ENCODE measurements at places on chromosomes 16 and 17. TPM values are rescaled to one million over a fixed set of nuclear protein-coding genes. Genes with fewer than 3 reads are reported as not detected.
A peak's percentile ranks its signal among the peaks of the same experiment; 100 is the strongest.

FOXN1 gene
- 0.11 TPM for total RNA-seq

MYH2 gene
- total RNA-seq, result 1.7 TPM

UBN1 gene
- total RNA-seq, result 14.1 TPM

FAM171A2 gene
- 5.7 TPM for total RNA-seq

GAST gene
- total RNA-seq, result not detected

C16orf86 gene
- 1.2 TPM for total RNA-seq

NOS2 gene
- total RNA-seq, result 0.26 TPM

OSGIN1 gene
- total RNA-seq, result 0.21 TPM

CACNG3 gene
- total RNA-seq, result not detected

BTBD17 gene
- total RNA-seq, result not detected

- no peak for DNase-seq
Measured at GRCh38 chr17:78366109-78366848, 6.4 kb upstream of the SOCS3 start.

GRCh38 chr17:69539781-69540319 is 125.4 kb downstream of the MAP2K6 start:
- no peak for DNase-seq

DNA sequence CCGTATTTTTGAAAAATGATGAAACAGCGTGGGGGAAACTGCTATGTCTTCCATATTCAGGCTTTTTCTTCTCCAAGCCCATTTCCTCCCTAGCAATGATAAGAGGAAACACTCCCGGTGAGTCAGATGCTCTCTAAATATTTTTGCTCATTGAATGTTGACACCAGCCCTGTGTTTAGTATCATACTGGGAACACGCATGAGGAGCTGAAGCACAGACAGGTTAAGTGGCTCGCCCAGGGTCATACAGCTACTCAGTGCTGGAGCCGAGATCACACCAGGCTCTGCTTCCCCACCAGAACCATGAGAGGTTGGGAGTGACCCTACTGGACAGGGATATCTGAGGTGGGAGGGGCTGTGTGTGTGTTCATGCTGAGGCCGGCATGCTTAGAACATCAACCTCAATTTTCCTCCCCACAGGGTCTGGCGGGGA is 37.8 kb upstream of the ADGRG1 start:
- no peak for DNase-seq

DNA sequence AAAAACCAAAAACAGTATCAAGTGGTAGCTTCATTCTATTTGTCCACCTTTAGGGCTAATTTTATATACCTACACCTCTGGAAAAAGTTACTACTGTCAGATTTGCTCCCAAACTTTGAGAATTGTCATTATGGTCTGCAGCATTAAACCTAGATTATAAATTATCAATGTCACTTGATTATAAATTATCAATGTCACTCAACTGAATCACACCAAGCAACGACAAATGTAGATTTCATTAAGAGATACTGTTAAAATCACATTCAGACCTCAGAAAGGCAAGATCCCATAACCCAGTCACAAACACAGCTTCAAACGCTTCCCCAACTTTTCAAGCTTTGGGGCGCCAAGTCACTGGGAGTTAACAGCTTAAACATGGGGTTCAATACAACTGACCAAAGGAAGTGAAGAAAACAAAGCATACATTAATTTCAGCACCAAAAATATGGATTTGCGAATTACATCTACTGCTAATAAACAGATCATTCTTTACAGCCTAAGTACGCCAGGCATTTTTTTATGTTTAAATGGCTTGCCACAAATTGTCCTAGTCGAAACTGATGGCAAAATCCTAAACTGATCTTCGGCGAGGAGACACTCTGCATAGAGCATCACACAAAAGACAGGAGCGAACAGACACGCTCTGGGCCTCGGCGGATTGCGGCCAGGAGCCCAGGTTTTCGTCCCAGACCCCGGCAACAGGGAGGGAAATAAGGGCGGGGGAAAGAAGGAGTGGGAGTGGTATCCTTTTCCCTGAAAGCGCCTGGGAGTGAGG is 981 bp downstream of the GLG1 start:
- peak; percentile 20 for DNase-seq

- DNase-seq, result no peak
Measured at GRCh38 chr17:39995438-39995837, 14.8 kb downstream of the PSMD3 start.

GRCh38 chr17:45135978-45136791 is 698 bp downstream of the ACBD4 start:
- DNase-seq, result no peak

DNA sequence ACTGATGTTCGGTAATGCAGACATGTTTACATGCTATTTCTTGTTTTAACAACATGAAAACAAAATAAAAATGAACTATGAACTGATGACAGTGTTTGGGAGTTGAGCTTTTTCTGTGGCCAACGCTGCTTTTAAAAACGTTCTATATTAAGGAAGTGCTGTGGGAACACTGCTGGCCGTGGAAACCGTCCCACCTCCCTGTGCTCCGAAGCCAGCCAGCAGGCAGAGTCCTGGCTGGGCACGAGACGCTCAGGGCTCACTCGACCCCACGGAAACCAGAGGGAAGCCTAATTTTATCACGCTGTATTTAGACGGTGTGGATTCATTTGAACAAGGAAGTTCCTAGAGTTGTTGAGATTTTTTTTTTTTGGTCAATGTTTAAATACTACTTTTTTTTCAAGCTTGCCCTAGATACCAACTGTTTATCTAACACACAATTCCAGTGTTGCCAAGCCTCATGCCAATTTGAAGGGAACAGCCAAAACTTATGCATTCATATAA is 25.8 kb downstream of the ADCY9 start:
- DNase-seq, result no peak

GRCh38 chr16:30185683-30186421 is 2.5 kb downstream of the CORO1A start:
- DNase-seq, result no peak

DNA sequence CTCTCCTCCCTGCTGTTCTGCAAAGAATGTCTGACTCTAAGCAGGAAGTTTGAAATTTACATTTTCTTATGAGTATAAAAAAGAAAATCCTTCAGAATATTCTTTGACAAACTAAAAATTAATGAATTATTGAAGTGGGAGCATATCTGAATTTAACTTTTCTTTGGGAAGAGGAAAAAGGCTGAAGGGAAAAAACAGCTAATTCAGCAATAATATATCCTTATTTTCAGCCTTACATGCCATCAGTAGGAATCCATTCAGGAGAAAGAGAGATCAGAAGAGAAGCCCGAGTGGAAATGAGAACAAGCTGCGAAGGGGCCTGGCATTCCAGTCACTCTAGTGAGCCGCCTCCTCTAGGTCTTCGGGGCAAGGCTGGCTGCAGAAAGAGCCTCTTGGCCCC is 41.7 kb upstream of the BCAR1 start:
- DNase-seq, result no peak

GRCh38 chr16:50915120-50915519 is 173.2 kb downstream of the CYLD start:
- no peak for DNase-seq

DNA sequence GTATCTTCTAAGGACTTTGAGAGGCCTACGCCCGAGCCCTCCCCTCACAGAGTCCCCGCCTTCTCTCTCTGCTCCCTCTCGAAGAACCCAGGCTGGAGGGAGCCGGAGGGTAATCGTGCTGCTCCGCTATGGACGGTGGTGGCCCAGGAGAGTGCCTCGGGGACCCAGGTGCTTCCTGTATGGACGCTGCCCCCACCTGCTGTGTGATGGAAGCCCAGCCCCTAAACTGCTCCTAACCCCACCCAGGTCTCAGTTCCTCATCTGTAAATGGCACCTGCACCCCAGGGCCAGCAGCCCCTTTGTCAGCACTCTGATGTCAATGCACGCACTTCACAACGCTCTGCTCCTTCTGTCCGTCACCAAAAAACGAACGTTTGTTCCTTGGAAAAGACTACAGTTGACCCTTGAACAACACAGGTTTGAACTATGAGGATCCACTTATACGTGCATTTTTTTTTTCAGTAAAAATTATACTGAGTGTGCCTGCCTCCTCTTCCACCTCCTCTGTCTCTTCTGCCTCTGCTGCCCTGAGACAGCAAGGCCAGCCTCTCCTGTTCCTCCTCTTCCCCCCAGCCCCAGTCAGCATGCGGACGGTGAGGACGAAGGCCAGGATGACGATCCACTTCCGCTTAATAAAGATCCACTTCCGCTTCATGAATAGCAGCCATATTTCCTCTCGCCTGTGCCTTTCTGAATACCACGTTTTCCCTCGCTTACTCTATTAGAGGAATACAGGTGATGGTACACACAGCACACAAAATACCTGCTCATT is 118.3 kb downstream of the BANP start:
- DNase-seq, result no peak

DNA sequence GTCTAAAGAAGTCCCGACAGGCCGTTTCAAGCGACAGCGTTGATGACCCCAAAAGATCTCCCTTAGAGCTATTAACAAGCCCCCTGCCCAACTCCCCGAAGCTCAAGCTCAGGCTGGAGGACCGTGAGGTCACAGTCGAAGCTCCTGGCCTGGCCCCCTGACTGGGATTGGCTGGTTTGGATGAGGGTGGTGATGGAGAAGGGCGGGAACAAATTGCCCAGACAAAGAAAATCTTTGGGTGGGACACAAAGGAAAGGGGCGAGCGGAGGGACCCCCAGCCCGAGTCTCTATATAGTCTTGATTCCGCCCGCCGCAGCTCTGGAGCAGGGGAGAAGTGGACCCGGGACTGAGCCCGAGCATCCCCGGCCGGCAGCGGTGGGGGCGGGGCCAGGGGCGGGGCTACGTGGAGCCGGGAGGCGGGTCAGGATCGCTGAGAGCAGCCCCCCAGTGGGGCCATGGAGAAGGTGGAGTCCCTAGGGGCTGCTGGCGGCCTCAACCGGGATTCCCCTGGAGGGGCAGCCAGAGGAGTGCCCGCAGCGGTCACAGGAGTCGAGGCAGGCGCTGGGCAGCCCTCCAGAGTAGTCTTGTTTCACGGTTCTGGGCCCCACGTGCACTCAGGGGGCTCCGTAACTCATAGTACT is 982 bp upstream of the NEURL4 start:
- DNase-seq, result peak; percentile 80

- no peak for DNase-seq
Measured at GRCh38 chr17:33522623-33523022, 229.5 kb upstream of the ASIC2 start.

- DNase-seq, result no peak
Measured at GRCh38 chr17:61750656-61751055, 112.7 kb downstream of the BRIP1 start.

DNA sequence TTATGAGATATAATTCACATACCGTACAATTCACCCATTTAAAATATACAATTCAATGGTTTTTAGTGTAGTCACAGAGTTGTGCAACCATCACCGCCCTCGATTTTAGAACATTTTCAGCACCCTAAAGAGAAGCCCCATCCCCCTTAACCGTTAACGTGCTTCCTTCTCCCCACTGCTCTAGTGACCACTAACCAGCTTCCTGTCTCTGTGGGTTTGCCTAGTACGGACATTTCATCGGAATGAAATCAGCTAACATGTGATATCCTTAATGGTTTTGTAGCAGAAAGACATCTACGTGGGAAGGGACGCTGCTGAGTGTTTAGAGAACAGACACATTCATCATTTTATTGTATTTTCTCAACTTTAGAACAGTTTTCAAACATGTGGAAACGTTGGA is 80.8 kb upstream of the HSBP1 start:
- DNase-seq, result no peak

GRCh38 chr17:49723423-49723822 is 15.7 kb upstream of the SLC35B1 start:
- peak; percentile 70 for DNase-seq

Measured in urinary bladder (tissue), 4 donors.